Tongue (tissue), 3 donors: ENCODE measurements at places on chromosomes 7 and 10.

DNA sequence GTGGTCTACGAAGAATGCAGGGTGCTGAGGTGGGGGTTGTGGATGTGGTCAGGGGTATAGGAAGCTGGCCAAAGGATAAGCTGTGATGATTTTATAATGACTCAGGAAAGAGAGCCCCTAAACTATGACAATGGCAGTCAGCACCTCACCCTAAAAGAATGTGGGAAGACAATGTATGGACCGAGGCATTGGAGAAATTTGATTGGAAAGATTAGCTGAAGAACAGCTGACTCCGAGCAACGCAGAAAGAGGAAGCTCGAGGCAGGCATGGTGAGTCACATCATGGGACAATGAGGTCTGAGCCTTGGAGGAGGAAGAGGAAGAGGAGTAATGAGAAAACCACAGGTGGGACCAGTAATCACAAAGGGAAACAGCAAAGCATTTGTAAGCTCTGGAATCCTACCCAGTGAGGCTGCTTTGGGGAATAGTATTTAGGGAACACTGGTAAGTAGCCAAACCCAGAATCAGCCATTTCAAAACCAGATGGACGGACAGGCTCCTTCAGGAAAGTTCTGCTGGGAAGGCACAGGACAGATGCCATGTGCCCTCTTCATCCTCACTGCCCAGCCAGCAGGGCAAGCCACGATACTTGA is 295.4 kb downstream of the PRPF18 start:
- DNase-seq = no peak

DNA sequence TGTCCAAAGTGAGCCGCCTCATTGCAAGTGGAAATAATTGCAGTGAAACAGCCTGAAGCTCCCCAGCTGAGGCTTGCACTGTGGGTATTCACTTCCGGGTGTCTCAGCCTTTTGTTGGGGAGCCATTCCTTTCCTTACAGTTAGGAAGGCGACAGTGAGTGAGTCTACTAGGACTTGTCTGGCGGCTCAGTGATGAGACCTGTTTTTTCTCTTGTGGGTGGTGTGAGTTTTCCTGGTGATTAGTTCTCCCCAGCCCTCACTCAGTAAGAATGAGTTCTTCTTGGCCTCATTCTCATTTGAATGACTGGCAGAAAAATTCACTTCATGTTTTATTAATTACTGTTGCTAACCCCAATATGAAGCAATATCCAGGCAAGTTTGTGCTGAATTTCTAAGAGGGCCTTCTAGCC is 2.6 kb downstream of the PGAM1 start:
- no peak for DNase-seq

GRCh38 chr7:135150072-135150782 is 2.4 kb downstream of the TMEM140 start:
- DNase-seq = no peak

- no peak for DNase-seq
Observed at GRCh38 chr10:14378387-14378960, 47.8 kb upstream of the FRMD4A start.

DNA sequence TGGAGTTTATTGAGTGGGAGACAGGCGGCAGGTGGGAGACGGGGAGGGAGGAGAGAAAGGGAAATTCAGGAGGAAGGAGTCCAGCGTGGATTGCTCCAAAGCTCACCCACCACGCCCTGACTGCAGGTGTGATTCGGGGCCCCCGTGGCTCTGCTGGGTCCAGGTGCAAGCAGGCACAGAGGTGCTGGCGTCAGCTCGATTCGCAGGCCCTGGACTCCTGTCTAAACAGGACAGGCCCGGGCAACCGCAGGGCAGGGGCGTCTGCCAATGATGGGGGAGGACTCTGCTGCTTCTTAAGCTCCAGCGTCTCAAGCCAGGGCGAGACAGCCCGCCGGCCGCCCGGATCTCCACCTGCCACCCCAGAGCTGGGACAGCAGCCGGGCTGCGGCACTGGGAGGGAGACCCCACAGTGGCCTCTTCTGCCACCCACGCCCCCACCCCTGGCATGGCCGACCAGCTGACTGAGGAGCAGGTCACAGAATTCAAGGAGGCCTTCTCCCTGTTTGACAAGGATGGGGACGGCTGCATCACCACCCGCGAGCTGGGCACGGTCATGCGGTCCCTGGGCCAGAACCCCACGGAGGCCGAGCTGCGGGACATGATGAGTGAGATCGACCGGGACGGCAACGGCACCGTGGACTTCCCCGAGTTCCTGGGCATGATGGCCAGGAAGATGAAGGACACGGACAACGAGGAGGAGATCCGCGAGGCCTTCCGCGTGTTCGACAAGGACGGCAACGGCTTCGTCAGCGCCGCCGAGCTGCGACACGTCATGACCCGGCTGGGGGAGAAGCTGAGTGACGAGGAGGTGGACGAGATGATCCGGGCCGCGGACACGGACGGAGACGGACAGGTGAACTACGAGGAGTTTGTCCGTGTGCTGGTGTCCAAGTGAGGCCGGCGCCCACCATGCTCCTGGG is at the start of gene CALML3:
TSS of gene CALML3 (plus strand) at position 321 of the 920 bp plus-strand sequence. CDS start at position 446, 125 bp downstream.
- DNase-seq = no peak

DNA sequence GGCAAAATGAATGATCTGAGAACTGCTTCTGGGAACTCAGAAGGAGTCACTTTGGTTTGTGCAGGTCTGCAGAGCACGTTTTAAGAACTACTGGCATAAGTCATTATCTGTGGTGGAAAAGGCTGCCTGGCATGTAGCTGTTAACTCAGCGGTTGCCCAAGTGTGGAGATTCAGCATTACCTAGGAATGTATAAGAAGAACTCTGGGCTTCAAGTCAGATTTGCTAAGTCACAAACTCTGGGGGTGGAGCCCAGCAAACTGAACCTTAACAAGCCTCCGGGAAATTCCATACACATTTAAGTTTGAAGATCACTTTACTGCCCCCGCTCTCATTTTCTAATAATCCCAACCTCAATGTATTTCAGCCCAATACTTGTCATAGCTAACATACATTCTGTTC is 31.1 kb downstream of the PLXDC2 start:
- DNase-seq = no peak

DNA sequence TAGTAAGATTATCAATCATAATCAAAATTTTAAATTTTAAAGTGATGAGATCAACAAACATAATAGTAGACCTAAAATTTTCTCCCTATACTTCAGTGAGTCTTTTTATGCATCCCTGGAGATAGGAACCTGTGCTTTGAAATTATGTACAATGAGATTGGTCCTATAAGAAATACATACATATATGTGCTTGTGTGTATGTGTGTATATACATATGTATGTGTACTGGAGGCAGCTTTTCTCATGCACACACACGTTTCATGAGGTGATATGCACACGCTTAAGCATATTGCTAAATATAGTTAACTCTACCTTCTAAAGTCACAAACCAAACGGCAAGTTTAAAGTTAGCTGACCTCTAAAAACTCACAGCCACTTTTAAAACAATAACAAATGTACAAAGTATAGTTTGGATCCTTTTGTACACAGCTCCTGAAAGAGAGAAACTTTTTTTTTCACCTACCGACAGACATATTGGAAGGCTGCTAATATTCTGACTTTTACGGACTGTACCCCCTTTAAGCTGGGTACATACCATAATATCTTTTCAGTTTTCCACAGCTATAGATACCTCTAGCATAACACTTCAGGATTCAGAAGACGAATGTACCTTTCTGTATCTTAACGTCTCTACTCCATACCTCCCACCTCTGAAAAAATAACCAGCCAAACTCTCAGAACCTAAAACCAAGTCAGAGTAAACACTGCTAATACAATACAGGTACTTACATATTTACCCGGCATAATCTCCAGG is 3.3 kb downstream of the ITGB1 start:
- no peak for DNase-seq

- no peak for DNase-seq
Observed at GRCh38 chr10:3139216-3139910, 33.2 kb downstream of the PITRM1 start.

DNA sequence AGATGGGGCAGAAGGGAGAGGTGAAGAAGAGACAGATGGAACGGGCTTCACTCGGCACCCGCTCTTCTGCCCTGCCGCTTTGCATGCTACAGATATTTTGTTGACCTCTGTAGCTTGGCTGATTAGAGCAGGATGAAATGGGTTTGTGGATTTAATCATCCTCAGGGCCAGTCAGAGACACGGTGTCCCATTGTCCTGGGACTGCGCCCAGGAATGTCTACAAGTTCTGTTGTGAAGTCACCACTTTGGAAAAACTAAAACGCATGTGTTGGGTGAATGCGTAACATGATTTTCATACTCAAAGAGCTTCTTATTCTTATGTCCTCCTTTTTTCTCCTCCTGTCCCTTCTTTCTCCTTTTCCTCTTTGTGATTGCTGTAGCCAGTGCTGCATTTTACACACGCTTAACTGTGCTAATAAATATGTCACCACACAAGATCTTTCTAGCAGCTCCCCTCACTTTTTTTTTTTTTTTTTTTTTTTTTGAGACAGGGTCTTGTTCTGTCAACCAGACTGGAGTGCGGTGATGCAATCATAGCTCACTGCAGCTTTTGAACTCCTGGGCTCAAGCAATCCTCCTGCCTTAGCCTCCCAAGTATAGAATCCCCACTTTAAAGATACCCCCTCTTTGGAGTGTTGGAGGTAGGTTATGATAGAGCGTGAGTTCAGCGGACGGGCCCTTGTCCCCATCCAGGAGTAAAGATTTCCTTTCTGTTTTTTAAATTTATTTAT is 3.4 kb downstream of the CPA4 start:
- no peak for DNase-seq

GRCh38 chr10:110556969-110557601 is 10.4 kb upstream of the SMC3 start:
- peak; percentile 65 for DNase-seq

- DNase-seq = no peak
Observed at GRCh38 chr10:132539431-132539839, 1.8 kb downstream of the INPP5A start.

- DNase-seq = no peak
Observed at GRCh38 chr7:107613948-107614347, 33.9 kb downstream of the BCAP29 start.

DNA sequence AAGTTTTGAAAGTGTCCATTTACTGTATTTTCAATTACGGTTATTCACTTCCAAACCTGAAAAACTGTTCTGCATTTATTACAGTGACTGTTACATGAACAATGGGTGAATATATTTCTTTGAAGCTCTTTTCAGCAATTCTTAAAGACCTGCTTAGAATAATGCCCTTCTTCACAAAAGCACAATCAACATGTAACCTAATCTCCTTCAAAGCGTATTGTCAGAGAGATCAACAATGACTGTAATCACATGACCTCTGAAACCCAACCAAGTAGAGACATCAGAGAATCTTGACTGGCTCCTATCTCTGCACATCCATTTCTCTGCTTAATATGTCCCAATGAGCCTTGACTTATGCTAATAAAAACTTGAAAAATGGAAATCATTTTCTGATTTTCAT is 126.7 kb downstream of the NRCAM start:
- no peak for DNase-seq

DNA sequence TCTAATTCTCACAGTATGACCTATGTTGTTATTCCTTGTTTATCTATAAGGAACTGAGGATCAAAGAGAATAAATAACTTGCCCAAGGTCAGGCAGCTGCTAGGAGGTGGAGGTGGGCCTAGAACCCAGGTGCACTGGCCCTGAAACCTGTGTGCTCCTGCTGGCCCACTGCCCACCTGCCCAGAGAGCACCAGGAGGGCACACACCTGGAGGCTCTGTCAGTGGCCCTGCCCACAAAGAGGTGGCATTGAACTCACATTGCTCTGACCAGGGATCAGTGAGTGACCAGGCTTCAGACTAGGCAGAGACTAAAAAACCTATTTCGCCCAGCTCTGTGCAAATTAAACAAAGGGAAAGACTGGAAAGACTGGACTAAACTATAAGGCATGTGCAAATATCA is 210.6 kb downstream of the TNS3 start:
- no peak for DNase-seq

- peak; percentile 17 for DNase-seq
Observed at GRCh38 chr10:91103384-91104192, 116.9 kb upstream of the PCGF5 start.

GRCh38 chr7:81478664-81479063 is 291.2 kb downstream of the HGF start:
- DNase-seq = no peak

DNA sequence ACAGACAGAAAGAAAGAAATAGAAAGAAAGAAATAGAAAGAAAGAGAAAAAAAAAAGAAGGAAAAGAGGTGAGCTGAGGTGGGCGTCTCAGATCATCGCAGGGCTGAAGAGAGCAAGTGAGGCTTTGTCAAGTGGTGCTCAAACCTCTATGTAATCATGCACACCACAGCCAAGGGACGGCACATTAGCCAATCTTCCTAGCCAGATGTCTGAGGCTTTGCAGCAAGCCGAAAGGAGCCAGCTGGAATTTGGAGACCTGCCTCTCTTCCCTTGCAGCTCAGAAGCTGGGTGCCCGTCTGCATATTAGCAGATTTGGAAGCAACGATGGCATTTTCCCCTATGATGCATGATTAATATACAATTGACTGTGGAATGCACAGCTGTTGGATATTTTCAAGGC is 52.5 kb downstream of the ADRA2A start:
- DNase-seq = peak; percentile 85

DNA sequence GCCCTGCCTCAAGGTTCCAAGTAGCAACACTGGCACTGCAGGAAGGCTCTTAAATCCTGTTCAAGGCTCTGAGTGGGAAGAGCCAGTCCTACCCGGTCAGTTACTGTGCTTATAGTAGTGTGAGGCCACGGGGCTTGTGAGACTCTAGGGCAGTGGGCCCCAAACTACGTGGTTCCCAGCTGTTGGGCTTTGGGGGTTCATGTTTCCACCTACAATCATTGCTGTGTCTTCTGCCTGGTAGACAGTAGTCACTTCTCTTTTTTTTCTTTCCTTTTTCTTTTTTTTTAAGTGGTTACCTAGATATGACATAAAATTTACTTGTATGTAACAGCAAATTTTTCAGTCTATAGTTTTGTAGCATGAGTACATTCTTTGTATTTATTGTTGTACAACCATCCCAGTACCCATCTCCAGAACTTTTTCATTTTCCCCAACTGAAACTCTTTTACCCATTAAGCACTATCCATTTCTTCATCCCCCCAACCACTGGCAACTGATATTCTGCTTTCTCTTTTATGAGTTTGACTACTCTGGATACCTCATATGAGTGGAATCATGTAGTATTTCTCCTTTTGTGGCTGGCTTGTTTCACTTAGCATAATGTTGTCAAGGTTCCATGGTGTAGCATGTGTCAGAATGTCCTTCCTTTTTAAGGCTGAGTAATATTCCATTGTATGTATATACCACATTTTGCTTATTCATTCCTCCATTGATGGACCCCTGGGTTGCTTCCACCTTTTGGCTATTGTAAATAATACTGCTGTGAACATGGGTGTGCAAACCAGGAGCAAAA is 7.7 kb downstream of the UBTD1 start:
- no peak for DNase-seq

- no peak for DNase-seq
Observed at GRCh38 chr7:37332243-37333016, 116.2 kb downstream of the ELMO1 start.

- DNase-seq = no peak
Observed at GRCh38 chr7:77525231-77525630, 11.9 kb upstream of the PTPN12 start.

- no peak for DNase-seq
Observed at GRCh38 chr7:82362129-82362706, 81.4 kb downstream of the CACNA2D1 start.

- no peak for DNase-seq
Observed at GRCh38 chr10:132250481-132251475, 57.0 kb downstream of the STK32C start.
